ENCODE measurements at places on chromosomes 7 and 10. TPM values are rescaled to one million over a fixed set of nuclear protein-coding genes. Genes with fewer than 3 reads are reported as not detected.
A peak's percentile ranks its signal among the peaks of the same experiment; 100 is the strongest.

TCAF2 gene
- total RNA-seq = 1.7 TPM

JAZF1 gene
- 39.8 TPM for total RNA-seq

- DNase-seq = peak; percentile 67
Measured at GRCh38 chr10:132634241-132634946, 96.8 kb downstream of the INPP5A start.

- no peak for DNase-seq
Measured at GRCh38 chr10:121059351-121059750, 208.2 kb downstream of the WDR11 start.

- no peak for DNase-seq
Measured at GRCh38 chr10:60044242-60044641, 137.9 kb upstream of the CCDC6 start.

DNA sequence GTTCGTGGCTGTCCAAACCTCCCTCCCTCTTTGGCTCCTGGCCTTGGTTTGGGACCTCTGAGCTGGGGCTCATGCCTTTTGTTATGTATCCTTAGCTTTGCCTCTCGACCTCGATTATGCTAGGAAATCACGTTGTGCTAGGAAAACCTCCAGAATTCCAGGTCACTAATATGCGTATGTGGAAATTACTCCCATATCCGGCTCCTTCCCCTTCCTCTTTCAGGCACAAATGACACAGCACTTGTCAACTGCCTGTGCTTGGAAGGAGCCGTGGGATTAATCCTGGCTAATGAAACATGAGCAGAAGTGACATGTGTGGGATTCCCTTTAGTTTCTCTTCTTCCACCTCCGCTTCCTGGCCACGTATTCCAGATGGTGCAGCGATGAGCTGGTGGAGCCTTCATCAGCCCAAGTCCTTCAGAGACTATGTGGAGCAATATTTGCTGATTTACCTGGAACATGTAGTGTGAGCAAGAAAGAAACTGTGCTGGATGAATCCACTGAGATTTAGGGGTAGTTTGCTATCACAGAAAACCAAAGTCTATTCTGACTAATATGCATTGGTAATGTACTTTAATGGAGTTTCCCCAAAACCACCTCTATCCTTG lies 149.2 kb downstream of the REEP3 start:
- DNase-seq = no peak

GRCh38 chr10:100998183-100998990 lies 1.2 kb upstream of the LZTS2 start:
- DNase-seq = peak; percentile 91

DNA sequence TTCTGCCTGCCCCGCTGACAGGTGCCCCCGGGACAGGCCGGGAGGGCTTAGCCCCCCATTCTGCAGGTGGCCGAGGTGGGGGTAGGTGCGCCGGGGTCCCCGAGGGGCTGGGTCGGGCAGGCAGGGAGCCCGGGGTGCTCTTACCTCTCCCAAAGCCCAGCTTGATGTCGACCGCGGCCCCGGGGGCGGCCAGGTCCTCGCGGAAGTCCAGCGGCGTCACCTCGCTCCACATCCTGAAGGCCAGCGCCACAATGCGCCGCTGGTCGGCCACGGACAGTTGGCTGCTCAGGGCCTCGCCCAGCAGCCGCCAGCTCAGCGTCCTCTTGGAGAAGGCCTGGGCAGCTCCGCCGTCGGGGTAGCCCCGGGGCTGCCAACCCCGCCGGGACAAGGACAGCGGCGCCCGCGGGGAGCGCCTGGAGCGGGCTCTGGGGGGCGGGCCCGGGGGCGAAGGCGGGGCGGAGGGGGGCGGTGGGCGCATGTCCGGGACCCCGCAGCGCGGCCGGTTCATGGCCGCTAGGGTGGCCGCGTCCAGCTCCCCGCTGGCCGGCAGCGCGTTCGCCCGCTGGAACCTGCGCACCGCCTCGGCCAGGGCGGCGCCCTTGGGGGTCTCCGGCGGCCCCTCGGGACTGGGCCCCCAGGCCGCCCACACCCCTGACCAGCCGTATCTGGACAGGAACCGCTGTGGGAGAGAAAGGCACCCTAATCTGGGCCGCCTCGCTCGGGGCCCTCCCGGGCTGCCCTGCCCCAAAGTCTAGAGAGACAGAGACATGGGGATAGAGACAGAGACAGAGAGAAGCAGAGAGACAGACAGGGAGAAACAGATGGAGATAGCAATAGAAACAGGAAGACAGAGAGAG lies 1.7 kb downstream of the MMP21 start:
- DNase-seq = peak; percentile 72

Data from posterior vena cava (tissue), 2 donors.